Endothelial cell (in vitro differentiated cells): ENCODE measurements at places on chromosomes 3 and 15. TPM values are rescaled to one million over a fixed set of nuclear protein-coding genes. Genes with fewer than 3 reads are reported as not detected.

GRCh38 chr3:56724676-56725075 lies 41.6 kb upstream of the TASOR start:
- peaks cover 6% of the 10 kb centered on the region for H3K36me3 ChIP-seq
- no peak for DNase-seq
- no peak overlapping the region for H3K4me3 ChIP-seq
- H3K27me3 ChIP-seq: peaks cover 1% of the 10 kb centered on the region
- no peak overlapping the region for H3K27ac ChIP-seq

DNA sequence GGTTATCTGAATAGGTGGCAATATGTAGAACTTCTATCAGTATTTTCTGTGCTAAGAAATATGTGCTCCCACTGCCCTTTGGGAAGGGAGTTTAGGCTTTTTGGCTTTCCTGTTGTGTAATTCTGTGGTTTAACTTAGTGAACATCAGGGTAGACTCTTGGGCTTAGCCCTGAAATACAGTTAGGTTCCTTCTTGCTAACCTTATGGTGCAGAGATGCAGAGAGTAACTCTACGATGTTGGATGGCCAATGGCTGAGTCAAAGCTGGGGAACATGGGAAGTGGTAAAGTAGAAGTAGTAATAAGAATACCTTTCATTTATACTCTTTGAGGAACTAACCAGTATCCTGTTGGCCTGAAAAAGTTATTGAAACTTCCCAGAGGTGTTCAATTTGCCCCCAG lies 80.8 kb upstream of the IL12A start:
- no peak overlapping the region for H3K27ac ChIP-seq
- H3K4me1 ChIP-seq: peaks cover 9% of the 10 kb centered on the region
- no peak overlapping the region for H3K4me3 ChIP-seq
- no peak for DNase-seq
- H3K27me3 ChIP-seq: no peaks in the 10 kb centered on the region

GRCh38 chr15:95663156-95664100 lies 667.1 kb upstream of the NR2F2 start:
- peaks cover 3% of the 10 kb centered on the region for H3K4me1 ChIP-seq
- DNase-seq: no peak
- no peaks in the 10 kb centered on the region for H3K27me3 ChIP-seq

DNA sequence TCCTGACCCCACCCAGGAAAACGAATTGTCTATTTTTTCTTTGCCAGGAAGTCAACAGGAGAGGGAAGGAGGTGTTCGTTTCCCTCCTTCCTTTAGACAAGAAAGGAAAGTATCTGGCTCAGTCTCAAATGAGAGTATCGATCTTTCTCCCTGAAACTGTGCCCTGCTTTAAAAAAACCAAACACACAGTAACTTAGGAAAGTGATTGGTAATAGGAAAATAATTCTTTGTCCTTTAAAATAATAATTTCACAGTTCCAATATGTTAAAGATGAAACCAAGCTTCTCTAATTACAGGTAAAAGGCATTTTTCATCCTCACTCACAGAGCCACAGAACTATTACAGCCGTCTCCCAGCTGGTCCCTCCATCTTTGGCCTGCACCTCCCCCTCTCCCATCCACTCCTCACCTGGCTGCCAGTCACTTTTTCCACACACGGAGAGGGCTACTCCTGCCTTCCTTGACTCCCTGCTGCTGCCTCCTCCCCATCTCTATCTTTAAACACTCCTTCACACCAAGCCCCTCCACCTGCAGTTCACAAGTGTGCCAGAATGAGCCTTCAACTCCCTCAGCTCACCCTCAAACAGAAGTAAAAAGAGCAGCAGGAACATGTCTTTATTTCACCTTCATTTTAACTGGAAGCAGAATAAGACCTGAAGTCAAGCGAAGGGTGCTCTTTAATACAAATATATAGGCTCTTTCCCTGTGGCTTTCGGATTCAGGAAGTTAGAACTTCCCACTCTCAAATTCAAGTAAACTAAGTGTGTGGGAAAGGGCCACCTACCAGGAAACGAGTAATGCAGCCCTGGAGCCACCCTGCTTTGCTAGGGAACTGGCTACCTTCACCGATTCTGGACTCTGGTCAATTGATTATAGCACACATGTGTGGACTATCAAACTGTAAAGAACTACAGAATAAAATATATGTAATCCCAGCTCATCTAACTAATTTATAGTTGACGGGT lies 116.4 kb downstream of the SENP2 start:
- H3K4me3 ChIP-seq: peak overlapping the region; percentile 90
- peaks cover 59% of the 10 kb centered on the region for H3K4me1 ChIP-seq
- peak overlapping the region; percentile 98 for H3K27ac ChIP-seq
- DNase-seq: no peak
- no peaks in the 10 kb centered on the region for H3K36me3 ChIP-seq

GRCh38 chr3:98584547-98584946 lies 8.9 kb downstream of the CPOX start:
- H3K4me3 ChIP-seq: no peak overlapping the region
- no peak for DNase-seq
- H3K27ac ChIP-seq: no peak overlapping the region
- H3K4me1 ChIP-seq: no peaks in the 10 kb centered on the region

- DNase-seq: no peak
- no peak overlapping the region for H3K27ac ChIP-seq
- H3K4me1 ChIP-seq: peaks cover 10% of the 10 kb centered on the region
- H3K36me3 ChIP-seq: no peaks in the 10 kb centered on the region
Measured at GRCh38 chr3:125078951-125079674, 23.3 kb upstream of the HEG1 start.

- H3K36me3 ChIP-seq: no peaks in the 10 kb centered on the region
- H3K4me3 ChIP-seq: no peak overlapping the region
- no peaks in the 10 kb centered on the region for H3K4me1 ChIP-seq
- no peak overlapping the region for H3K27ac ChIP-seq
Measured at GRCh38 chr15:37885651-37886050, 48.8 kb upstream of the TMCO5A start.

GRCh38 chr3:28089527-28089897 lies 151.9 kb upstream of the CMC1 start:
- peaks cover 1% of the 10 kb centered on the region for H3K27me3 ChIP-seq
- DNase-seq: no peak
- H3K4me1 ChIP-seq: no peaks in the 10 kb centered on the region
- no peaks in the 10 kb centered on the region for H3K36me3 ChIP-seq
- H3K4me3 ChIP-seq: no peak overlapping the region
- no peak overlapping the region for H3K27ac ChIP-seq

DNA sequence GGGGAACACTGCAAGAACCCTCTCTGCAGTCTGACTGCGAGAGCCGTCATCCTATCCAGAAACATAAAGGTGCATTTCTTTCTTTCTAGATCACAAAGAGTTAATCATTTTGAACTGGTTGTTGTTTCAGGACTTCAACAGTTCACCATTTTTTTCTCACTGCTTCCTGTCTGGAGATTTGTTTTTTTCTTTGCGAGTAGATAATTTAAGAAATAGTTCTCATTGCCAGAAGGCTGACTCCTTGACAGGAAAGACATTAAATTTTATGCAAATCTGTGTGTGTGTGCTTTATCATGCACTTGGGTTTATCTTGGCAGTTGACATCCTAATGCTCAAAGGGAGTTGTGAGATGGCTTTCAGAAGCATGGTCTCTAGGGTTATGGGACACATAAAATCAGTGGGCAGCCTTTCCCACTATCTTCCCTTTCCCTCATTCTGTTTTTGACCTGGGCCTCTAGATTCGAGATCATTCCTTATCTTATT lies 123.5 kb upstream of the TBL1XR1 start:
- peaks cover 4% of the 10 kb centered on the region for H3K27me3 ChIP-seq
- no peak for DNase-seq
- no peaks in the 10 kb centered on the region for H3K36me3 ChIP-seq
- H3K4me1 ChIP-seq: peaks cover 37% of the 10 kb centered on the region
- H3K27ac ChIP-seq: peak overlapping the region; percentile 83

GRCh38 chr3:62727536-62727935 lies 147.7 kb downstream of the CADPS start:
- no peak for DNase-seq
- H3K4me3 ChIP-seq: no peak overlapping the region
- H3K4me1 ChIP-seq: no peaks in the 10 kb centered on the region
- H3K27me3 ChIP-seq: no peaks in the 10 kb centered on the region
- H3K27ac ChIP-seq: no peak overlapping the region
- no peaks in the 10 kb centered on the region for H3K36me3 ChIP-seq

DNA sequence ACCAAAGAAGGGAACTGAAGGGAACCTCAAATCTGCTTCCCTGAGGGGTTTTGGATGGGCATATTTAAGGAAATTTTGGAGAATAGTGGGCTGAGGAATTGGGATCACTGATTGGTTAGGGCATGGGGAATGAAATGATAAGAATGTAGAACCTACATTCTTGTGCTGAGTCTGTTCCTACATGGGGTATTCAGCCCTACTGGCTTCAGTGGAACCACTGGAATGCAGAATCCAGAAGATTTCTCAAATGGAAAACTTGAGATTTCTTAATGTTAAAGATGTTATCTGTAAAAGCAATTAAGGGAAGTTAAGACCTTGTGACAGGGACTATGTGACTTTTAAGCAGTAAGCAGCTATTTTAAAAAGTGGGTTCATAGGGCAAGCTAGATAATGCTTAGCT lies 1062.4 kb downstream of the AGBL1 start:
- DNase-seq: no peak
- H3K36me3 ChIP-seq: no peaks in the 10 kb centered on the region
- H3K4me1 ChIP-seq: no peaks in the 10 kb centered on the region
- no peak overlapping the region for H3K27ac ChIP-seq
- no peak overlapping the region for H3K4me3 ChIP-seq

DNA sequence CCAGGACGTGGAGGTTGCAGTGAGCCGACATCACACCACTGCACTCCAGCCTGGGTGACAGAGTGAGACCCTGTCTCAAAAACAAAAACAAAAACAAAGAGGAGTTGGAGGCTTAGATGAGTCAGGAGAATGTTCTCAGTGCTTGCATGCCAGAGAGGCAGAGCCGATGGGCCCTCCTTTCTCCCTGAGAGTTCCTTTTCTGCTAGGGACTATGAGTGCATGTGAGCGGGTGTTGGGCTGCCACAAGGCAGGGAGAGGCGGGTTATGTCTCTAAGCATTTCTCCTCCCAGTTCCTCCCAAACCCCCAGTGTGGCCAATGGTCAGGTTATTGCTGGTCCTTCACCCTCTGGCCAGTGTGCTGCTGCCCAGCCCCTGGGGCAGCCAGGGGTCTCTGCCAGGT lies 45.1 kb downstream of the RTP1 start:
- no peak overlapping the region for H3K4me3 ChIP-seq
- peaks cover 2% of the 10 kb centered on the region for H3K27me3 ChIP-seq
- H3K4me1 ChIP-seq: peaks cover 3% of the 10 kb centered on the region
- no peak overlapping the region for H3K27ac ChIP-seq
- no peak for DNase-seq
- H3K36me3 ChIP-seq: no peaks in the 10 kb centered on the region

GRCh38 chr3:187403768-187404288 lies 35.6 kb downstream of the RTP4 start:
- no peak overlapping the region for H3K4me3 ChIP-seq
- H3K4me1 ChIP-seq: peaks cover 1% of the 10 kb centered on the region
- no peaks in the 10 kb centered on the region for H3K36me3 ChIP-seq
- no peaks in the 10 kb centered on the region for H3K27me3 ChIP-seq

Gene ZNF639
- total RNA-seq: 29.8 TPM

Gene IRAK2
- 1.1 TPM for total RNA-seq

Gene NEK10
- 1.2 TPM for total RNA-seq

Gene PIGZ
- total RNA-seq: 3.5 TPM
